Activated CD4-positive, CD25-positive, alpha-beta regulatory T cell treated with anti-CD3 and anti-CD28 coated beads, Interleukin-2, amount 50 U/mL, for 24 hours (primary cell): ENCODE measurements at places on chromosomes 5 and 9.

GRCh38 chr9:85392260-85392659 is 349.5 kb downstream of the AGTPBP1 start:
- ATAC-seq, result no peak

DNA sequence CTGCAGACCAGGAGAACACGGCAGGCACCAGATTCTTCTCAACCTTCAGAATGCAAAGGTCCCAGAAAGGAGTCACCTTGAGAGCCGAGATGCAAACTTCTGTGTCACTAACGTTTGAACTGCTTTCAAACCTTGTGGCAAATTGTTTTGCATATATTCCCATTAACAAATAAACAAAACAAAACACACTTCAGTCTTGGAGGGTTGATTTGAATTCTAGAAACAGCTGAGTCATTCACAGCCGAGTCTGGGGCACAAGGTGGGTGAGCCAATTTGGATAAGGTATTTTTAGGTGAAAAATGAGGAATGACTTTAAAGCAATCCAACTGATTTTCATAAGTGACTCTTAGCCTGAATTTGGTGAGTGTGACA is 38.8 kb upstream of the ANKRD33B start:
- no peak for ATAC-seq

DNA sequence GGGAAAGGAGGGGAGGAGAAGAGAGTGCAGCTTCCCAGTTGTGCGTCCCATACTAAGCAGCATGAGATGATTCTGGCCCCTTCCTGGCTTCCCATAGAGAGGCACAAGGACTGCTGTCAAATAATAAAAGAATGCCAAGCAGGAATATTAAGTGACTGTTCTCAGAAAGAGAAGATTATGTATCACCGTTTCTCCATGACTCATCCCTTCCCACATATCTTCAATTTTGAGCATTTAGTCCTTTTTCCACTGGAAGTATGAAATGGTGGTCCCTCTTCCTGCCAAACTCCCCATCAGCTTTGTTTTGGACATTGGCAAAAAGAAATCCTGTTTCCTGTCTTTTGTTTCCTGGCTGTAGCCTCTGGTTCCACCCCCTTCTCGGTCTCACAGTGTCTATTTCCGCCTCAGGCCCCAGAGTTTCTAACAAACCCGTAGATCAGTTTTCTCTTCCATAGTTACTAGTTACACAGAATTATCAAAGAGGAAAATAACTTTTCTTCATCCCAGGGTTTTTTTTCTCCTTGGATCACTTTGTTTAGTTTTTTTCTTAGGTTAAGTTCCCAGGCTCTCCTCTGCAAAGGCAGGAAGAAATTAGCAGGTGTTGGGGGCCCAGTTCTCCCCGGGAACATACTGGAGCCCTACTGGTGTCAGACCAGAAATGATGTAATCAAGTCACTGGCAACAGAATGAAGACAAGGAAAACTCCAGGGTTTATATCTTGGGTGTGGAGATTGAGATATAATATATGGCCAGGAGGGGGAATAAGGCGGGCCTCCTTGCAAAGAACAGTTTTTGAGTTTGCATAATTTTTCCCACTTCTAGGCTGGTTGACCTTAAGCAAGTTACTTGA is 26.4 kb upstream of the ARHGAP26 start:
- ATAC-seq, result no peak

- ATAC-seq, result no peak
These were observed 1.1 kb upstream of the PTGER4 start for GRCh38 chr5:40678460-40679147.

- no peak for ATAC-seq
These were observed 190.1 kb downstream of the NR3C1 start for GRCh38 chr5:143213231-143213850.

- no peak for ATAC-seq
These were observed 26.2 kb downstream of the NDUFA8 start for GRCh38 chr9:122133263-122133983.

GRCh38 chr5:1184481-1184880 is 16.9 kb upstream of the SLC6A19 start:
- no peak for ATAC-seq

DNA sequence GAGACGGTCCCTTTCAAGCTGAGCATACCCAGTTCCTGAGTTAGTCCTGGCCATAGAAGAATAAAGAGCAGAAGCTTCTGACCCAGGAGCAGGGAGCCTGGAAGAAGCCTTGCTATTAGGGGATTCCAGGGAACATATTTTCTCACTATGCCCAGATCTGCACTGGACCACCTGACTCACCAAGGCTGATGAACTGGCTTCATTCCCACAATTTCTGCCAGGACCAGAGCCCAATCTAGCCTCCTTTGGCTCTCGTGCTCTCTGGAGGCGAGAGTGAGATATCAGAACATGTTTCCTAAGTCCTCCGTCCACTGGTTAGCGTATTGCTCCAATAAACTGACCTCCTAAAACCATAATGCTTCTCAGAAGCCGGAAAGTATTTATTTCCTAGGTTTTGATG is 9.9 kb downstream of the GABBR2 start:
- no peak for ATAC-seq

DNA sequence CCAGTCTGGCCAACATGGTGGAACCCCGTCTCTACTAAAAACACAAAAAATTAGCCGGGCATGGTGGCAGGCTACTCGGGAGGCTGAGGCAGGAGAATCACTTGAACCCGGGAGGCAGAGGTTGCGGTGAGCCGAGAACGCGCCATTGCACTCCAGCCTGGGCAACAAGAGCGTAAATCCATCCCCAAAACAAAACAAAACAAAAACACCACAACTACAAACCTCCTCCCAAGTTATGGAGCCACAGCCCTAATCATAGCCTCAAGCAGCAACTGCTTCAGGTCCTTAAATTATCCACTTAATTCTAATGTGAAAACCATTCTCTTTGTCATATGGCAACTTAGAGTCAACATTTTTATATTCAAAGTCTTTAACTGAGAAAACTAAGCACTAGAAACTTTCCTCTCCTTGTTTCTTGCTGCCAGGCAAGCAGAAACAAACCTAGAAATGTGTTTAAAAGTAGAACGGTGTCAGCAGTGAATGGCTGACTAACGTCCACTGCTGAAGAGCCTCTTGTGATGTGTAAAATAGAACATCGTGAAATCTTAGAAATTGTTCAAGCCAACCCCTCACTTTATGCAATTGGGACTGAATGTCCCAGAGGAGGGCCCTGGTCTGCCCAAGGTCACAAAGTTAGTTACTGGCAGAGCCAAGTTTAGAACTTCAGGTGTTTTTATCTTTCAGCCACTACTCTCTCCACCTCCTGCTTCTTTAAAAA is 5.7 kb downstream of the TMEM245 start:
- no peak for ATAC-seq

GRCh38 chr9:90795871-90796317 is 5.7 kb upstream of the SYK start:
- ATAC-seq, result peak; percentile 13

GRCh38 chr5:101663543-101663942 is 632.5 kb downstream of the SLCO4C1 start:
- ATAC-seq, result no peak

- ATAC-seq, result no peak
These were observed 28.5 kb upstream of the MATR3 start for GRCh38 chr5:139265001-139265400.

- no peak for ATAC-seq
These were observed 169.4 kb upstream of the ZNF462 start for GRCh38 chr9:106693558-106693957.

- ATAC-seq, result no peak
These were observed 12.7 kb downstream of the GLIPR2 start for GRCh38 chr9:36149197-36149596.

- no peak for ATAC-seq
These were observed 128.1 kb downstream of the PDE4D start for GRCh38 chr5:59765446-59765845.

DNA sequence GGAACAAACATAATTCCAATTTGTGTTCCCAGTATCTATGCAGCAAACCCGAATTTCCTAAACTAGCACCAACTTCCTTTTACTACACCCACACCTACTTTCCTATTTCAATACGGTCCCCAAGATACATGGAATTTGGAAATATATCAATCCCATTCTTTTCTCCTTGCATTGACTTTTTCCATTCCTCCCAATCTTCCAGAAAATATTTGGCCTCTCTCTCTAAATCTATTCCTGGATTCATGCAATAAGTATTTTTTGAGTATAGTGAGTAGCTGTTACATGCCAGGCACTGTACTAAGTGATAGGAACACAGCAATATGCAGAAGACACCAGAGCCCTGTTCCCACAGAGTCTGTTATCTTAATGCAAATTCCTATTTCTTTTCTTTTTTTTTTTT is 216.2 kb upstream of the PIK3R1 start:
- ATAC-seq, result no peak

DNA sequence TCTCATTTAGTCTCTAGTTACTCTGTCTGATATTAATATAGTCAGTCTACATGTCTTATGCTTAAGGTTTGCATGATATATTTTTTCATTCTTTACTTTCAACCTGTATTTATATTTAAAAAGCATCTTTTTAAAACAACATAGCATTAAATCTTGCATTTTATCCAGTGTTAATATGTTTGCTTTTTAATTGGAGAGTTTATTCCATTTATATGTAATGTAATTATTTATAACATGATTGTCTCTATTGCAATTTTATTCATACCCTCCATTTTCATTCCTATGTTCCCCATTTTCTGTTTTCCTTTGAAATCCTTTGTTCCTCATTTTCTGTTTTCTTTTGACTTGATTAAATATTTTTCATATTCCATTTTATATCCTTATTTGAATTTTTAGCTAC is 13.3 kb downstream of the PCDHB15 start:
- ATAC-seq, result no peak

DNA sequence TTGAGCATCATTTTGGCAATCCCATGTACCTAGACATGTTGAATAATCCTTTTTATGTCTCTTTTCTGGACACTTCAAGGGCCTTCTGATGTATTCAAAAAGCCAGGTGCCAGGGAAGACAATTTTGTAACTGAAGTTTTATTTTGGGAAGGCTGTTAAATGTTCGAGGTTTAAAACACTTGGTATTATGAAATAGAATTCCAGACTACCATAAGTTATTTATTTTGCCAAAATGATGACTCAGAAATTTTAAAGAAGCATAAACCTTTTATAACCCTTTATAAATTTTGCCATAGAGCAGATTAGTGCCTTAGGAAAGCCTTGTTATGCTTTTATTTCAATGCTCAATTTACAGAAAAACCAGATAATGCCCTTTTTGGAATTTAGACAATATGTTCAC is 30.3 kb upstream of the UHRF2 start:
- ATAC-seq, result no peak

DNA sequence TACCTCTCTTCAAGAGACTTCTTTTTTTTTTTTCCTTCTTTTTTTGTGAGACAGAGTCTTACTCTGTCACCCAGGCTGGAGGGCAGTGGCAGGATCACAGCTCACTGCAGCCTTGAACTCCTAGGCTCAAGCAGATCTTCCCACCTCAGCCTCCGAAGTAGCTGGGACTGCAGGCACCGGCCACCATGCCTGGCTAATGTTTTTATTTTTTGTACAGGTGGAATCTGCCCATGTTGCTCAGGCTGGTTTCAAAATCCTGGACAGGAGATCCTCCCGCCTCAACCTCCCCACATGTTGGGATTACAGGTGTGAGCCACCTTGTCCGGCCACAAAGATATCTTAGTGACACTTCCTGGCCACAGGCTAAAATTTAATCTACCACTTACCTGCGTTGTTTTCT is 42.9 kb upstream of the F2RL1 start:
- no peak for ATAC-seq

GRCh38 chr5:166618526-166618925 is 1672.9 kb upstream of the WWC1 start:
- ATAC-seq, result no peak

DNA sequence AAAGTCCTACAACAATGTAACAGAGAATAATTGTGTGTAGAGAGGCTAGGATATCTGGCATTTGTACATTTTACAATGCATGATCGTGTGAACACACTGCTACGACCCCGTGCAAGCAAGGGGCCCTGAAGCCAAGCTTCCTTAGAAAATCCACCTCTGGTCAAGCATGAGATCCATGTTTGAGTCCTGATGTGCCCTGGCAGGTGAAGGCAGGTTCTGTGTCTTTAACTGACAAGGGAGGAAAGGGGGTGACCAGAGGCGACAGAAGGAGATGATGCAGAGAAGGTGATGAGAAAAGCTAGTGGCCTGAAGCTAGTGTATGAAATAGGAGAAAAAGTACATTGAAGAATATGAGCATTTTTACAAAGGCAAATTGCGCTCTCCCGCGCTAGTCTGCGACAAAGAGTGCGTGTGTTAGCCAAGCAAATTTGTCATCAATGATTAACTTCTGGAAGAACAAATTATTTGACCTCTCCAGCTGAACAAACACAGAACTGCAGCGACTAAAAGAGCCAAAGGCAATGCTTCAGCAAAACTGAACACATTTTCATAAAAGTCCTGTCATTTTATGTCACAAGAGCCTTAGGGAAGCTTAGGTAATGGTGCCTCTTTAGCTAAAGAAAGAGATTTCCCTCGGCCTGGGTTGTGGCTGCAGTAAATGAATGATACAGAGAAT is 101.7 kb upstream of the DAPK1 start:
- no peak for ATAC-seq

DNA sequence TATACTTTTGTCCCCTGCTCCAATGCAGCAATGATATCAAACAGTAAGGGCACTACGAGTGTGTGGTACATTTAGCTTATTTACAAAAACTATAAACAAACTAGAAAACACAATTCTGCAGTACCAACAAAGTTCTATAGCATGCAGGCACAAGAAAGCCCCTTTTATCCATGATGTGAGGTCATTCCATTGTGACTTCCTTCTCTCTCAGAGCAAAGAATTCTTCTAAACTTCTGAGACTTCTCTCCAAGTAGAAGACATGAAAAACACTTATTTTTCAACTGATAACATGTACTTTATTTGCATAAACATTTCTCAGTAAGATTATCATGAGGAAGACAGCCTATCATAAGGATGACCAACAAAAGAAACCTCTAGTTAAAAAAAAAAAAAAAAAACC is 569.8 kb downstream of the TLE1 start:
- ATAC-seq, result no peak

GRCh38 chr5:109411627-109412026 is 1.9 kb upstream of the PJA2 start:
- no peak for ATAC-seq

DNA sequence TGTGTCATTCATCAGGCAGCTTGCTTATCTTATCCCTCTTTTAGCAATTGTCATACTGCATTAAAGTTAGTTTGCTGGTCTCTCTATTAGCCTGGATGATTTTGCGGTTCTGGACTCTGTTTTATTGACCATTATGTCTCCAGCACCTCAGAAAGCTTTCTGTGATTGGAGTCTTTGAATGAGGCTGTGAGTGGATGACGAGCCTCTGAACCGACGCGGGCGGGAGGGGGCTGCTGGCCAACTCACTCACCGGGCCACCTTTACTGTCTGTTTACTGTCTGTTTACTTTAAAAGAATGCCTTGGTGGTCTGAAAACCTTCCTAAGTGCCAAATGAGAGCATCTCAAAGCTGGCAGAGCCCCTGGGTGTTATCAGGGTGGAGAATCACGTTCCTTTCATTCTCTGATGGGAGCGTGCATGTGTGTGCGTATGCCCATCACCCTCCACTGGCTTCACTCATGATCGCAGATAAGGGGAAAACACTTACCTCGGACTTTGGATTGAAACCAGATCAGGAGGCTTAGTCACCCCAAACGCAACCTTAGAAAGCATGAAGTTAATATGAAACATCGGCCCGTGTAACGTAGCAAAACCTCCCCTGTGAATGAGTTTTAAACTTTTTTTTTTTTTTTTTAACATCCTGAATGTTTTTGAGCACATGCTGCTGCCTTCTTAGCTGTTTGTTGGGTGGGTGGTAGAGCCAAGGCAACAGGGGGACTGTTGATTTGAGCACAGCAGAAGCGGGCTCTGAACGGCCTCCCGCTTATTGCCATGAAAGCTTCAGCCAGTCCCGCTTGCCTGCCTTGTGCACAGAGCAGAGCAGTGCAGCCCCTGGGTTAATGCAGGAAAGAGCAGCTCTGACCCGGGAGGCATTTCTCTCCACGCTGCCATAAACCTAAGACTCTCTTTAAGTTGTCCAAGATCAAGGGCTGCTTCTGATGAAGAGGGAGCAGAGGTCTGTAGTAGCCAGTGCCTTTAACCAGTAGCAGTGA is 173.6 kb downstream of the GADD45G start:
- ATAC-seq, result no peak
